Activated naive CD8-positive, alpha-beta T cell treated with anti-CD3 and anti-CD28 coated beads for 36 hours (primary cell): ENCODE measurements at places on chromosomes 6 and 20.

- DNase-seq = no peak
- no peaks in the 10 kb centered on the region for H3K27me3 ChIP-seq
- peaks cover 3% of the 10 kb centered on the region for H3K36me3 ChIP-seq
- no peak overlapping the region for H3K27ac ChIP-seq
These were observed 152.9 kb downstream of the ERMARD start for GRCh38 chr6:169904051-169904922.

DNA sequence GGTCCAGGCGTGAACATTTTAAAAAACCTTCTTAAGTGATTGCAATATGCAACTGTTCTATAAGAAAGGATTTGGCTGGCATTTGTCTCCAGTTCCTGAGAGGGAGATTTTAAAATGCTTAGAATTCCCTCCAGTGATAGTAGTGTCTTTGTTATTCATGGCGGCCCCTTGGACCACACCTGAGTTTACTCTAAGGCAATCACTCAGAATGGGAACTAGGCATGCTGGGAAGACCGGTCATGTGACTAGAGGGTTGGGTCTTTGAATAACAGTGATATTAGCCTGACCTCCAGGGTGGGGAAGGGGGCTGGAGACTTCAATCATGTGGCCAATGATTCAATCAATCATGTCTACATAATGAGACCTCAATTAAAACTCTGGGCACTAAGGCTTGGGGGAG lies 50.7 kb upstream of the UTRN start:
- H3K27ac ChIP-seq = no peak overlapping the region
- H3K27me3 ChIP-seq = no peaks in the 10 kb centered on the region
- DNase-seq = no peak
- no peaks in the 10 kb centered on the region for H3K36me3 ChIP-seq
- no peaks in the 10 kb centered on the region for H3K4me1 ChIP-seq

DNA sequence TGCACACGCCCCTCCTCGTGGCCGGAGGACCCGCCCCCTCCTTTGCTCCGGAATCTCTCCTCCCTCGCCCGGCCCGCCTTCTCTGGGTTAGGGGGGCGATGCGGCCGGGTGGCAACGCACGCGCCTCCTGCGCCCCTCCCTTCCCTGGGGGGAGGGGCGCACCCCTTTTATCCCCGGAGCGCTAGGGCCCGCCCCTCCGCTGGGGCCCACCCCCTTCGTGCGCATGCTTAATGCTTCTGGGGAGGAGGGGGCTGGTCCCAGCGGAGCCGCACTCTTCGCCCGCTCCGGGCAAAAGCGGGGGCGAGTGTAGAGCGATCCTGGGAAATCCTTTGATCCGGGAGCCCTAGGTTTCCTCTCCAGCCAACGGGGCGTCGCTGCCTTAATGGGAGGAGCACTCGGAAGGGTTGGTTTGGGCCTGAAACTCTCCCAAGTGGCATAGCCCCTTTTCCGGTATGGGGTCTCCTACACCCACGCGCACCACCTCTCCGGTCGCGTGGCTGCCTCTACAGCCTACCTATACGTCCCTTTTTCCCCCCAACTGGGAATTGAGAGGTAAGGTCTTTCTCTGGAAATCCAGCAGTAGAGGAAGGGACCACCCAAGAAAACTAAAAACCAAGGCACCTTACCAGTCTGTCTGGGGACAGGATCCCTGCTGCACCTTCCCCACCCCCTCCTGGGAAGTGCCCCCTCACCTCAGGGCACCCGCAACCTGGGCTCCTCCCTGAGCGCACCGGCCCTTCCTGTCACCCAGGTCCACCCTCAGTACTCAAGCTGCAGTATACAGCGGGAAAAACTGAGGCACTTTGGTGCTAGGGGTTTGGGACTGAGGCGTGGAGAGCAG lies 2.1 kb downstream of the SOX12 start:
- peak overlapping the region; percentile 83 for H3K4me3 ChIP-seq
- no peaks in the 10 kb centered on the region for H3K27me3 ChIP-seq
- peaks cover 35% of the 10 kb centered on the region for H3K4me1 ChIP-seq

- H3K4me1 ChIP-seq = peaks cover 54% of the 10 kb centered on the region
- DNase-seq = no peak
- peak overlapping the region; percentile 89 for H3K4me3 ChIP-seq
- no peaks in the 10 kb centered on the region for H3K27me3 ChIP-seq
These were observed 3.9 kb downstream of the CNPY3 start for GRCh38 chr6:42933205-42933604.

DNA sequence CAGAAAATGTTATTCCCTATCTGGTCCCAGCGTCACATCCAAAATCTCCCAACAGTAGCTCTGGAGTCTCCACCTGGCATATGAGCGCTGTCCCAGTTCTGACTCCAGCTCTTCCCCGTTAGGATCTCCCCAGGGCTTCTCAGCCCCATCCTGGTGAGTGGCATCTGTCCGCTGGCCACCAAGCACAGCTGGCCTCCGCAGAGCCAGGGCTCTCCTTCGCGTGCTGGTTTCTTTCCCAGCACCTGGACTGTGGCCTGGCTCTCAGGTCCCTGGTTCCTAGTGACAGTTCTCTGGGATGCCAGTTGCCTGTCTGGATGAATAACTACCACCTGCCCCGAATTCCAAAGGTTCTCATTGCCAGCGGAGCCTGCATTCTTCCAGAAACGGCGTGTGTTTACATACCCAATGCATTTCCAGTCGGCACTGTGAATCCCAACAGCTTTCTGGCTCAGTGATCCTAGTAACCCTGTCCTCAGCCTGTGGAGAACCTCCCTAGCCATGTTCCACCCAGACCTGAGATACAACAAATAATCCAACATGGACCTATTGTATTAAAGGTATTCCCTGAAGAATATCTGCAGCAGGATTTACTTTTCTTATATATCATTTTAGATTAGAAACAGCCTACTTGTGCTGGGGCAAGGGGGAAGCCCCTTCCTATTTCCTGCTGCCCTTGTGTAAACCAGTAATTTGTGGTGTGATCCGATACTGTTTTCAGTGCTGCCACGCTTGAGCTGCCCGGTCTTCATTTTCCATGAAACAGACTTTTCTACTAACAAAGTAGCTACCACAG lies 69.9 kb upstream of the PDE10A start:
- H3K4me1 ChIP-seq = no peaks in the 10 kb centered on the region
- H3K36me3 ChIP-seq = no peaks in the 10 kb centered on the region
- peaks cover 4% of the 10 kb centered on the region for H3K27me3 ChIP-seq
- DNase-seq = no peak
- H3K4me3 ChIP-seq = no peak overlapping the region

DNA sequence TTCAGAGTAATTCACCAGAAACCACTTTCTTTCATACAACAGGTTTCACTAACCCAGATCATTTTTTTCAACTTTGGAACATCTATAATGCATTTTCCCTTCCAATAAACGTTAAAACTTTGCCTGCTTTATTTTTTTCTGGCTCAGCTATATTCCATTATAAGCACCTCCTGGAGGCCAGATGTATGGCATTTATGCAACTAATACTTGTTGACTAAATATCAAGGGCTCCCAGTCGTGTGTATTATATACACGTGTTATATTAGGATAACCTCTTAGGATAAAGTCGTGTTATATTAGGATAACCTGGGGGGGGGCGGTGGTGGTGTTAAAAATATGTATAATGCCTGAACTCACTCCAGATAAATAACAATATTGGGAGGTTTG lies 6.7 kb downstream of the OPN5 start:
- peaks cover 45% of the 10 kb centered on the region for H3K27me3 ChIP-seq
- no peak overlapping the region for H3K4me3 ChIP-seq
- H3K4me1 ChIP-seq = no peaks in the 10 kb centered on the region
- no peaks in the 10 kb centered on the region for H3K36me3 ChIP-seq
- DNase-seq = no peak
- no peak overlapping the region for H3K27ac ChIP-seq

- H3K27me3 ChIP-seq = no peaks in the 10 kb centered on the region
- peak overlapping the region; percentile 97 for H3K27ac ChIP-seq
- peaks cover 79% of the 10 kb centered on the region for H3K4me1 ChIP-seq
- peaks cover 25% of the 10 kb centered on the region for H3K36me3 ChIP-seq
These were observed 3.9 kb upstream of the ZNF831 start for GRCh38 chr20:59159493-59160376.

- peaks cover 6% of the 10 kb centered on the region for H3K27me3 ChIP-seq
- H3K4me1 ChIP-seq = no peaks in the 10 kb centered on the region
- no peaks in the 10 kb centered on the region for H3K36me3 ChIP-seq
- DNase-seq = no peak
- H3K4me3 ChIP-seq = no peak overlapping the region
These were observed 61.4 kb upstream of the BMP2 start for GRCh38 chr20:6705926-6706548.

GRCh38 chr6:44462797-44463727 lies 75.6 kb downstream of the CDC5L start:
- no peaks in the 10 kb centered on the region for H3K27me3 ChIP-seq
- no peak overlapping the region for H3K27ac ChIP-seq
- no peaks in the 10 kb centered on the region for H3K4me1 ChIP-seq
- no peak for DNase-seq
- no peaks in the 10 kb centered on the region for H3K36me3 ChIP-seq

DNA sequence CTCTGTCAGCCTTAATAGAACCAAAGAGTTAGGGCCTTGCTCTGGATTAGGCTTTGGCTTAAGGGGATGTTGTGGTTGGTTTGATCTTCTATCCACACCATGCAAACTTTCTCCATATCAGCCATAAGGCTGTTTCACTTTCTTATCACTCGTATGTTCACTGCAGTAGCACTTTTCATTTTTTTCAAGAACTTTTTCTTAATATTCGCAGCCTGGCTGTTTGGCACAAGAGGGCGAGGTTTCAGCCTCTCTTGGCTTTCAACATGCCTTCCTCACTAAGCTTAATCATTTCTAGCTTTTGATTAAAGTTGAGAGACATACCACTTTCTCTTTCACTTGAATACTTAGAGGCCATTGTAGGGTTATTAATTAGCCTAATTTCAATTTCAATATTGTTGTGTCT lies 193.1 kb downstream of the NRN1 start:
- H3K4me3 ChIP-seq = peak overlapping the region; percentile 5
- peak; percentile 33 for DNase-seq
- peaks cover 28% of the 10 kb centered on the region for H3K4me1 ChIP-seq
- H3K27ac ChIP-seq = peak overlapping the region; percentile 2

DNA sequence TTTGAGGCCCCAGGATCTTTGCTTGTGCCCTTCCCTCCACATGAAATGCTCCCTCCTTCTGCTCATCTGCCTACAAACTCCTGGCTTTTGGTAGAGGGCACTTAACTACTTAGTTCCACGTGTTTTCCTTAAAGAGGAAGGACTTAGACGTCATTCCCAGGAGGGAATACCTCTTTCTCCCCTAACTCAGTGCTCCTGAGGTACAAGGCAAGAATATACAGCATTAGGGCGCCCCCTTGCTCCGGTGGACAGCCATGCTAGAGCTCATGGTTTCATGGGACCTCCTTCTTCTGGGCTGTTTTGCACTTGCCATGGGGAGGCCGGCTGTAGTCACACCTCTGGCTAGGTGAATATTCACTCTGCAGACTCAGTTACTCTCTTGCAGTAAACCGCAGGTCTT lies 93.8 kb upstream of the LY86 start:
- no peak overlapping the region for H3K27ac ChIP-seq
- H3K27me3 ChIP-seq = no peaks in the 10 kb centered on the region
- no peak overlapping the region for H3K4me3 ChIP-seq
- peaks cover 1% of the 10 kb centered on the region for H3K36me3 ChIP-seq
